Esophagus squamous epithelium (tissue), 5 donors: ENCODE measurements at places on chromosomes 2 and 18.

GRCh38 chr2:239965318-239965717 is 59.8 kb downstream of the NDUFA10 start:
- no peak for DNase-seq

- no peak for DNase-seq
Observed at GRCh38 chr2:39772086-39772811, 6.8 kb downstream of the THUMPD2 start.

DNA sequence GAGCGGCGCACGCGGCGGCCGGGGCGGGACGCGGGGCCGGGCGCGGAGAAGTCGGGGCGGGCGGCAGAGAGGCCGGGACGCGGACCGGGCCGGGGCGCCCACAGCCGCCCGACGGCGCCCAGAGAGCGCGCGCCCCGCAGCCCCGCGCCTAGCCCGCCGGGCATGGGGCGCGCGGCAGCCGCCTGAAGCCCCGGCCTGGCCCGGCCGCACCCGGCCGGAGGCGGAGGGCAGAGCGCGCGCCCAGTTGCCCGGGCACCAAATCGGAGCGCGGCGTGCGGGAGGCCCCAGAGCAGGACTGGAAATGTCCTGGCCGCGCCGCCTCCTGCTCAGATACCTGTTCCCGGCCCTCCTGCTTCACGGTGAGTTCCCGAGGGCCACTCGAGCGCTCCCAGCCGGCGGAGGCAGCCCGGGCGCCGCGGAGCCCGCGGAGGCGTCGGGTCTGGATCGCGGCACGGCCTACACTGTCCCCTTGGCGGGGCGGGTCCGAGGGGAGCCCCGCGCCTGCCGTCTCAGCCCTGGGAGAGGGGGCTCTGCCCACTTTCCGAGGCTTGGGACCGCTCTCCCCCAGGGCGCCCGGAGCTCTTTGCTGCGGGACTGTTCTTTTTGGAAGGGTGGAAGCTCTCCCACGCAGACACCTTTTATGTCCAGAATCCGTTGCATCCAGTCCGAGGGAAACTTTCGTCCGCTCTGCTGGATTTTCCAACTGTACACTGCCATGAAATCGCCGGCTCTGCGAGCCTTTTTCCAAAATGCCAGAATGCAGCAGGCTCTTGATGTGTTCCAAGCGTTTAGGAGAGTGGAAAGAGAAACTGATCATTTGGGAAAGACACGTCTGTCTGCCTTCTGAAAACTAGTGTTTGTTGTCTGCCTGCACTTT is 484 bp downstream of the APCDD1 start:
- no peak for DNase-seq

DNA sequence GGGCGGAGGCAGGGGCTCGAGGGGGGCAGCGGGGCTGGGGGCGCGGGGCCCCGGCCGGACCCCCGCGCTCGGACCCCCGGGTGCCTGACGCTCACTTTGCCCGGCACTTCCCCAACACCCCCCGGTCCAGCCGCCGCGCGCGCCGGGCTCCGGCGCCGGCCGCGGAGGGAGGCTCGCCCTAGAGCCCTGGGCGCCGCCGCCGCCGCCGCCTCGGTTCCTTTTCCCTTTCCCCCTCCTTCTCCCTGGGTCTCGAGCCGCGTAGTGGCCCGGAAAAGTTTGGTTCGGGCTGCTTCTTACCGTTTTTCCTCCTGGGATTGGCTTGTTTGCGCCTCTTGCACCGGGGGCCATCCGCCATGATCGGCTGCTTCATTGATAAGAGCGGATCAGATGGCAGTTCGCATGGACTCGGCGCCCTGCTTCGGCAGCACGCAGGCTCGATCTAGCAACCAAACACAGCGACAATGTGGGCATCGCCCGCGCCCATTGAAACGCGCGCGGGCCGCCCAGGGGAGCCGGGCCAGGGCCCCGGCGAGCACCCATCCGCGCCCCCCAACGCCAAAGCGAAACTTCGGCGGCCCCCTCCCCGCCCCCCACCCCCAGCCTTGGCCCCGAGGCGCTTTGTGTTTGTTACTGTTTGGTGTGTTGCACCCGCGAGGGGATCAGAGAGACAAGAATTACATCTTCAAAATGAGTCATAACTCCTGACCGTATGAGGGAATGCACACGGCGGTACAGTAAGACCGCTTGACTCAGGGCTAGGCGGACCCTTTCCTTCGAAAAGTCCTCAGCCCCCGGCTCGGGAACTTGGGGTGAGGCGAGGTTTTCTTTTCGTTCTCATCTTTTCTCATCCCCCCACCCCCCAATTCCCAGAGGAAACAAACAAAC is 2.7 kb downstream of the ZEB2 start:
- DNase-seq, result no peak

GRCh38 chr18:404061-404636 is 96.4 kb downstream of the COLEC12 start:
- DNase-seq, result no peak
